Uterine smooth muscle cell (primary cell): ENCODE measurements at places on chromosomes 3 and 15. TPM values are rescaled to one million over a fixed set of nuclear protein-coding genes. Genes with fewer than 3 reads are reported as not detected.

STRIT1 gene
- not detected in 2 replicates for total RNA-seq

SMCO1 gene
- not detected in 2 replicates for total RNA-seq

ARPIN gene
- 12.2 and 13.5 TPM in 2 replicates for total RNA-seq

B3GALNT1 gene
- total RNA-seq = 19.1 and 24.2 TPM in 2 replicates

GOLGA6D gene
- 0.12 TPM in 1 of 2 replicates, not detected in the other for total RNA-seq

HHATL gene
- total RNA-seq = not detected in 2 replicates

TJP1 gene
- 69.2 and 69.4 TPM in 2 replicates for total RNA-seq

YEATS2 gene
- total RNA-seq = 27.7 and 33.6 TPM in 2 replicates

LRRC31 gene
- total RNA-seq = not detected in 2 replicates

NRROS gene
- total RNA-seq = 2.2 and 3.0 TPM in 2 replicates

PLAAT1 gene
- total RNA-seq = 0.66 TPM in 1 of 2 replicates, not detected in the other

KCNMB2 gene
- total RNA-seq = 0.87 TPM in 1 of 2 replicates, not detected in the other

ATP2B2 gene
- total RNA-seq = not detected in 2 replicates

SLC27A2 gene
- 0.22 and 0.50 TPM in 2 replicates for total RNA-seq

VEPH1 gene
- 56.1 and 144 TPM in 2 replicates for total RNA-seq

MST1R gene
- total RNA-seq = 0.25 and 0.33 TPM in 2 replicates

AADACL2 gene
- not detected in 2 replicates for total RNA-seq

LINGO1 gene
- not detected in 2 replicates for total RNA-seq

PLSCR5 gene
- not detected in 2 replicates for total RNA-seq

SLC28A2 gene
- total RNA-seq = not detected in 2 replicates

RHO gene
- total RNA-seq = not detected in 2 replicates

AHSG gene
- not detected in 2 replicates for total RNA-seq

SOX14 gene
- total RNA-seq = not detected in 2 replicates

FOXB1 gene
- under 0.01 TPM in 1 of 2 replicates, not detected in the other for total RNA-seq

SCN11A gene
- under 0.01 and 0.11 TPM in 2 replicates for total RNA-seq

ALDH1A3 gene
- 54.7 and 94.0 TPM in 2 replicates for total RNA-seq

THSD4 gene
- 63.7 and 146 TPM in 2 replicates for total RNA-seq

ATP13A5 gene
- not detected in 2 replicates for total RNA-seq

MEX3B gene
- 2.2 and 6.4 TPM in 2 replicates for total RNA-seq

CSTA gene
- 0.11 and 1.1 TPM in 2 replicates for total RNA-seq

FHIT gene
- total RNA-seq = 2.0 and 2.1 TPM in 2 replicates

RAB43 gene
- total RNA-seq = 11.4 and 13.2 TPM in 2 replicates

CX3CR1 gene
- total RNA-seq = under 0.01 TPM in 1 of 2 replicates, not detected in the other

FGD5 gene
- total RNA-seq = 0.11 and 0.37 TPM in 2 replicates

RETNLB gene
- not detected in 2 replicates for total RNA-seq

CLSTN2 gene
- total RNA-seq = 0.50 and 1.00 TPM in 2 replicates

APEH gene
- total RNA-seq = 173 TPM in 2 replicates

SLC12A8 gene
- 3.2 and 6.9 TPM in 2 replicates for total RNA-seq

AQP9 gene
- total RNA-seq = not detected in 2 replicates

COL6A6 gene
- total RNA-seq = under 0.01 and 0.11 TPM in 2 replicates

SAMMSON gene
- total RNA-seq = 0.11 and 0.25 TPM in 2 replicates

ARID3B gene
- total RNA-seq = 1.4 and 1.5 TPM in 2 replicates
